ENCODE measurements at places on chromosomes 3 and 15.

GRCh38 chr15:43239732-43240491 lies 19.1 kb upstream of the EPB42 start:
- no peak for DNase-seq

- DNase-seq = no peak
Observed at GRCh38 chr15:83928392-83928734, 274.4 kb downstream of the ADAMTSL3 start.

- DNase-seq = no peak
Observed at GRCh38 chr3:14775563-14775962, 43.2 kb upstream of the FGD5 start.

DNA sequence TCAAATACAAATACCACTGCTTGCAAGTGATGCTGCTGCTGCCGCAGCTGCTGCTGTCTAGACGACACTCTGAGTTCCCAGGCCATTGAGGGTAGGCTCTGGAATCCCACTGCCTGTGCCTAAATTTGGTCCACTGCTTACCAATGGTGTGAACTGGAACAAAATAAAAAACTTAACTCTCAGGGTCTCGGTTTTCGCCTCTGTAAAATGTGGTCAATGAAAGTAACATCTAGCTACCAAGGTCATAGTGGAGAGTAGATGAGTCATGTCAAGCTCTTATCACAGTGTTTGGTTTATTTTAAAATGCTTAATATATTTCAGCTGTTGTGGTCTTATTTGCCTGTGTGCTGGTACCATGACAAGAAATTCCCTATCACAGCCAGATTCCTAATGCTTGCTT lies 299.3 kb downstream of the CLSTN2 start:
- DNase-seq = no peak

DNA sequence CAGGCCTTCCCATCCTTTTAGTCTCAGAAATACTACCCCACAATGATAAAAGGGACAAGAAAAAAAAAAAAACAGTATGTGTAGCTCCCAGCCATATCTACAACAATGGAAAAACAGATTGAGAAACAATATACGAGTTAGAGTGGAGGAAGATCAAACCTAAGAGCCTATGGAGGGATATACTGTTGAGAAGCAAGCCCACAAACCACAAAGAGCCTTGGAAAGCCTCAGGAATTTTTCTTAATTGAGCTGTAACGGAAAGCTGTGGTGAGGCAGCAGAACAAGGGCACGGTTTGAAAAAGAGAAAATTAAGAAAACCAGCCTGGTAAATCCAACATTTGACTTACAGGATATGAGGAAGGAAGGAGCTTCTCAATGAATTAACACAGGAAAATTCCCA lies 21.4 kb downstream of the KPNA1 start:
- no peak for DNase-seq

- DNase-seq = no peak
Observed at GRCh38 chr3:141261472-141262307, 30.1 kb downstream of the PXYLP1 start.

GRCh38 chr3:88189361-88189810 lies 39.6 kb downstream of the C3orf38 start:
- DNase-seq = no peak

DNA sequence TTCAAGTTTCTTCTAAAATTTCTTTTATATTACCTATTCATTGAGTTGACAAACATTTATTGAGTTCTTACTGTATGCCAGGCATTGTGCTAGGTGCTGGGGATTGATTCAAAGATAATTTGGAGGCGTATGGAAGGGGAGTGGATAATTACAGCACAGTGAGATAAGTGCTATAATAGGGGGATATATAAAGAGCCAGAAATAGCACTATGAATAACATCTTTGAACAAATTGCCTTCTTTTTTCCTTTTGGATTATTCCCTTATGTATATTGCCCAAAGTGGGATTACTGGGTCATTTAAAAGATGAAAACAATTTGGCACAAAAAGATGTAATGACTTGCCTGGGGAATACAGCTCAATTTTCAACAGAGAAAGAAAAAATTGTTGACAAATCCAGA lies 64.6 kb downstream of the LPP start:
- DNase-seq = no peak

DNA sequence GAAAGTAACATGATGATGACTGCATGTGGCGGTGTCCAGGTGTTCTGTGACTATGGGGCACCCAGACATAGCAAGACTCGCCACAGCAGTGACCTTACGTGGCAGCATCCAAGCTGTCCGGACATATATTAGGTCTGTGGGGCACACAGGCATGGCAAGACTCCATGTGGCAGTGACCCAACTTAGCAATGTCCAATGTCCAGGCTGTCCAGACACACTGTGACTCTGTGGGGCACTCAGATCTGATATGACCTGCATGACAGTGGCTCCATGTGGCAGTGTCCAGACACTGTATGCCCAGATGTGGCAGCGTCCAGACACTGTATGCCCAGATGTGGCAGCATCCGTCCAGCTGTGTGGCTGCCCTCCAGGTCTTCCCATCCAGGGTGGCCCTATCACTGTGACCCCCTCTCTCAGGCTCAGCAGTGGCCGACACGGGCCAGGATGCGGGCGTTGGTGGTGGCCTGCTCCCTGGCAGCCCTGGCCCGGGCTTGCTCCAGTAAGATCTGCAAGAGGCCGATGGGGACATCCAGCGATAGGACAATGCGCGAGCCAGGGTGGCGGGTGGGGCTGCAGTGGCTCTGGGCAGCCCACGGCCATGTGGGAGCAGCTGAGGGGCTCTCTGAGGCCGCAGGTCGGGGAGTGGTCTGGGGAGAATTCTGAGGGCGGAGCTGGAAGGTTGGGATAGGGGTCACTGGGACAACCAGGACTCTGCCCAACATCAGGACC lies 1.1 kb downstream of the UCN2 start:
- no peak for DNase-seq

DNA sequence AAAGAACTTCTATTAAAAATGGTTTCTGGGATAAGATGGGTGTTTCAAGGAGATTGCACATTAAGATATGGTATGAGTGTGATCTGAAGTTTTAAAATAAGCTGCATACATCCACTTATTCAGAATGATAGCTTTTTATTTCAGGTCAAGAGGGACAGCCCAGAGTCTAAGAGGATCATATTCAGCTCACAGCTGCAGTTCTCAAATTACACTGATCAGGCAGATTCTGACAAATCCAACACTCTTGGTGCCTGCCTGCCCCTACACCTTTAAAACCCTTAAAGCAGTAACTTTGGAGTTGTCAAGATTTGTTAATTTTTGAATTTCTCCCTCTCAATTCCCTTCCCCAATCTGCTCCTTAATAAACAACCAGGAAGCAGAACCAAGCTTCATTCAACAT lies 9.1 kb upstream of the TMEM87A start:
- no peak for DNase-seq

DNA sequence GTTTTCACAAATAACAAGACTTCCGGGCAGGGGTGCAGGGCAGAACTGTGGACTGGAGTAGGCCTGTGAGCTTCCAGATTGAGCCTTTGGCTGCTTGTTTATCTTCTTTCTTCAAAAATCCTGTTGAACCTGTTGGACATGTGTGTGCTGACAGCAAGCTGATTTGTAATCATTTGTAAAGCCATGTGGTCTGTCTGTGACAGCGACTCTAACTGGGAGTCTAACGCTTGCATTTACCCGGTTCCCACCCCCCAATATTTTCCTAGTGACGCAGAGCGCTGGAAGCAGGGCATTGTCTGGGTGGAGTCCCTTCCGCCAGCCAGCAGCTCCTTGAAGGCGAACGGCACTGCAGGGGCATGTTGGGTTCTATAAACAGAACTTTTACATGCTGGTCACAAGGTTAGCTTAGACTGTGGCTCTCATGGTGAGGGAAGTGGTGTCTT lies 85.7 kb upstream of the MYZAP start:
- DNase-seq = no peak

- no peak for DNase-seq
Observed at GRCh38 chr3:123430266-123430665, 18.6 kb downstream of the ADCY5 start.

DNA sequence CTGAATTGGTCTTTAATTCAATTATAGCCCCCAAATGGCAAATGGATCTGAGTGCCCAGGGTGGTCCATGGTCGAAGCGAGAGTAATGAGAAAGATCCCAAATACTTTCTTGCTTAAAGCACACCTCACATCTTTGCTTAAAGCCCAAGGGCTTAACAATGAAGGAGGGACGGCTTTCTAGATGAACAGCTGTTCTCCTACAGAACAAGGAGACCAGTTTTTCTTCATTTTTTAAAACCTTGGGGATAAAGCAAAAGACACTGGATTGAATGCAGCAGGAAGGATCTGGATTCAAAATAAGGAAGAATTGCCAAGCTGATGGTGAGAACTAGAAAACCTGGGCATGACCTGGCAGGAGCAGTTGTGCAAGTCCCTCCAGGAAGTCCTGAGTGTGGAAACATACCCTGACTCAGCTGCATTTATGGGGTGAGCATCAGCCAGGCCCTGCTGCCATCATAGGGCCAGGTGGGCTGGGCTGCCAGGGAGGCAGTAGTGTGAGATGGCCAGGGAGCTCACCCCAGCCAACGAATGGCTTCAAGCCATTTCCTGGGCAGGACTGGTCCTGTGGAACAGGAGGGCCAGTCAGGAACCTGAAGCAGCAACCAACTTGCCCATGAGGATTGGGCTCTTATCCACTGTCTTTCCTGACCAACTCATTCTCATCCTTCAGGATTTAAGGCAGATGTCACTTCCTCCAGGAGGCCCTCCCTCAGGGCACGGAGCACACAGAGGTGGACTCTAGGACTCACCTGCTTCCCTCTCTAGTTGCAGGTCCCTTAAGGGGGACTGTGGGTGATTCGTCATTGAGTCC lies 18.4 kb upstream of the RHCG start:
- DNase-seq = no peak

- DNase-seq = no peak
Observed at GRCh38 chr3:132404276-132404675, 13.0 kb upstream of the DNAJC13 start.

DNA sequence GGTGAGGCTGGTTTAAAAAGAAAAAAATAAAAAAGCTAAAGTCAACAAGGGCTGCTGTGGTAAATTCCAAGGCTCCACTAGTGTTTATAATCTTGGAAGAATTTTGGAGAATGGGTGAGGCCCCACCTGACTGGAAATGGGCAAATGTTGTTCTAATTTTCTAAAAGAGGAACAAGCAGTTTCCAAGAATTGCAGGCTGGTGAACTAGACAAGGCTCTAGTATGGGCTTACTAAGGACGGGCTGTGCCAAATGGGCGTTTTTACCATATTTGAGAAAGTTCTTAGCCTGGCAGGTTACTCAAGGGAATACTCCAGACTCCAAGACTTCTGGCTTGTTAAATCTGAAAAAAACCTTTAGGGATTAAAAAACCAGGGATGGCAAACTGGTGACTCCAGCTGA lies 67.0 kb upstream of the ABHD2 start:
- DNase-seq = no peak

DNA sequence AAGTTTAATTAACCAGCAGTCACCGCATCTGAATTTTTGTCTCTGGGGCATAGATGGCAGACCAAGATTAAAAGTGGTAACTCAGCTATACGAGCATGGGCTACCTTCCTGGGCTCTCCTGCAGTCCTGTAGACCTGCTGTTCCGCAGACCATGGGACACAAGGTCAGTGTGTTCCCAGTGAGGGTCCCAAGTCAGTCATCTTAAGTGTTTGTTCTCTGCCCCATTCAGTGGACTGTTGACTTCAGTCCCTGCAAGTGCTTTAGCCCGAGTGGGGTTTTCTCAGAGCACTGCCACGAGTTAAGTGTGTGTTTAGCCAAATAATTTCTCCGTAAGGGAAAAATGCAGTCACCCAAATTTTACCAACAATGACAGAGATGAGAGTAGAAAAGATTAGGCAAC lies 4.9 kb upstream of the EXOG start:
- DNase-seq = no peak

DNA sequence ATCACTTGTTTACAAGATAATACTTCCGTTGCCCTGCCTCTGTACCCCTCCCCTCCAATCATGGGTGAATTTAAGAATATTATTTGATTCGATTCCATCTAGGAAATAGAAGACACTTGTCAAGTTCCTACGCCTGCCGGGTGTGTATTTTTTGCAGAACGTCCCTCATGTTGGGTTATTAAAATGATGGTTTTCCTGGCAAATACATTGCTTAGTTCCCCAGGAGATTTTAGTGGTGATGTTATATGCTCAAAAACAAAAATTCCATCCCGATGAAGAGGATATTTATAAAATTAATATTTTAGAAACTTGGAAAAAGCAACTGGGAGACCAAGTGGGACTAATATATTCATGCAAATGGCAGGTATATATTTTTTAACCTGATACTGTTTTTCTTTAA lies 548.4 kb downstream of the EDEM1 start:
- DNase-seq = no peak

- no peak for DNase-seq
Observed at GRCh38 chr15:97884513-97885131, 75.9 kb upstream of the ARRDC4 start.
